Fibroblast of upper back skin (primary cell): ENCODE measurements at places on chromosomes 6 and 20.

GRCh38 chr6:16760516-16761470 lies at the start of gene ATXN1:
TSS of gene ATXN1 (minus strand) at chr6:16761460.
- DNase-seq, result peak; percentile 56

DNA sequence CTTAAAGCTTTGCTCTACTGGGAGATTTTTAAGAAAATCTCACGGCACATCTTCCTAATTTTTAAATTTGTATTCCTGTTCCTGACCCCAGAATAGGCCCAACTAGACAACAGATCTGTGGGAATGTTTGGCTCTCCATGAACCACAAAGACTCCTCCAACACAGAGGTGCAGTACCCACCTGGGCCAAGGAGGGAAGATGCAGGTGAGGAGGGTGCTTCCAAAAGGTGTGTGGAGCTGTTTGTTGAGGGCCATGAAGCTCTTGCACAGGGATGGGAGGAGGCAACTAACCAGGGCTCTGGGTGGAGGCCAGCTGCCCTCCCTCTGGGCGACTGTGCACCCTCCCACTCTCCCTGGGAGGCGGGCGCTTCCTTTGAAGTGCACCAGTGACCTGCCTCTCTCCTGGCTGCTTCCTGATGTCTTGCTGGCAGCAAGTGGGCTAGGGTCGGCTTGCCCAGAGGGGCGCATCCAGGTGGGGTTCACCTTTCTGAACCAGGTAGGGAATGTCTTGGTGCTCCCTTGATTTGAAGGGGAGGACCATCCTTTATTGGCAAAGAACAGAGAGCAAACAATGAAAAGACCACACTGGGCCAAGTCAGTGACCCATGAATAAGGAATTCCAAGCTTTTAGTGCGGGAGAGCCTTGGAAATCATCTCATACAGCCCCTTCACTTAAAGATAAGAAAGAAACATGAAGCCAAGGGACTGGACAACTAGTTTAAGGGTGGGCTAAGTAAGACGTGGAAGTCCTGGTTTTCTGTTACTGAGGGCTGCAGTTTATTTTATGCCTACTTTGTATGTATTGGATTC lies 76.0 kb downstream of the ANKRD6 start:
- DNase-seq, result no peak

DNA sequence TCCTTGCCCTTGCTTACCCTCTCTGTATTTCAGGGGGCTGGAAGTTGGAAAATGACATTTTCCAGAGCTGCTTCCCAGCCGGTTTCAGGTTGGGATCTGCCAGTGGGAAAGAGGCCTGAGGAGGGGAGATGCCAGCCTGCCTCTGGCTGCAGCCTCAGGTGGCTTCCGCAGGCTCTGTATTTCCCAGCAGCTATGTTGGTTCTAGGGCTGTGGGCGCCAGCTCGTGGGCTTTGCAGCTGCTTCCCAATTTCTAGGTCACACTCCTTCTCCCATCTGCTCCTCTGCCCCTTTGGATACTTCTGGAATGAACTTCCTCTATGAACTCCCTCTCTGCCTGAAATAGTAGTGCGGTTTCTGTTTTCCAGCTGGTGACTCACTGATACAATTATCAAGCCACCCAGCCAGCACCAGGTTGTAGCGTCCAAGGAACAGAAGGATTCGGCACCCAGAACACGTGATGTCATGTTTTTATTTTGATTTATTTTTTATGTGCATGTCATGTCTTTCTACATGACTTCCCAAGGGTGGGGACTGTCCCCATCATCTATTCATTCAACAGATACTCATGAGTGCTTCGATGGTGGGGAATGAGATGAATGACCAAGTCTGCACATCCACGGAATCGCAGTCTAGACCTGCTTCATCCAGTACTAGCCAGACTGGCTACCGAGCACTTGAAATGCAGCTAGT lies 38.0 kb downstream of the TGM2 start:
- DNase-seq, result peak; percentile 76

GRCh38 chr20:59825944-59826759 lies 107.3 kb downstream of the SYCP2 start:
- DNase-seq, result no peak

DNA sequence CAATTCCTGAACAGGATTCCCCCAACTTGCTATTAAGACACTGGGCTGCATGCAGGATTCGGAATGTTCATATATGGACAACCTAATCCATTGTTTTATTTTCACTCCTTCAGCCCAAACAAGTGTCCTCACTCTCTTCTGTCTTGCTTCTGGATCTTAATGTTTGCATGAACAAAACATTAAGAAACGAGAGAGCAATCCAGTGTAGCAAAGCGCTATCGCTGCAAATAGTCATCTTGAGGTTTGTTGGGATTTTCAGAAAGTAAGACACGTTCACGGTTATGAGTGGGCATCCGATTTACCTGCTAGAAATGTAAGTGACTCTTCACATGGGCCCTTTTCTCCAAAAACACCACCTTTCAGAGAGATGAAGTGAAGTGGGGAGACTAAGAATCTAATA lies 156.4 kb downstream of the MBOAT1 start:
- DNase-seq, result no peak

- DNase-seq, result no peak
Measured at GRCh38 chr20:15865553-15865952, 707.7 kb downstream of the KIF16B start.

GRCh38 chr6:125640441-125641150 lies 108.8 kb upstream of the HEY2 start:
- DNase-seq, result no peak

DNA sequence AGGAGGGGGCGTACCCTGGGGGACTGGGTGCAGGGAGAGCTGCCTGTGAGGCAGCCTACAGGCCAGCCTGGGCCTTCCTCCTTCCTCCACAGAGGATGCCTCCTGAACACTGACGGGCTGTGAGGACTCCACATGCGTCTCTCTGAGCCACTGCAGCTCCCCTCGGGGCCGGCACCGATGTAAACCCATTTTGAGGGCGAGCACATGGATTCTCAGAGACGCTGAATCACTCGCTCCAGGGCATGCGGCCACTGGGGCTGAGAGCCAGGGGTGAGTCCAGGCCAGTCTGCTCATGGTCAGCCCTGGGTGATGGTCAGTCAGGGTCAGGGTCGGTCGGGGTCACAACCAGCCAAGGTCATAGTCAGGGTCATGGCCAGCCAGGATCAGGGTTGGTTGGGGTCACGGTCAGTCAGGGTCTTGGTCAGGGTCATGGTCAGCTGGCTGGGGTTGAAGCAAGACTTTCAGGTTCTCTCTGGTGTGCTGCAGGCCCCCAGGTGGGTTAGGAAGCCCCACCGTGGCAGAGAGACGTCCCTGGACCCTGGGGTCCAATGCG lies 14.7 kb upstream of the RBBP8NL start:
- no peak for DNase-seq

DNA sequence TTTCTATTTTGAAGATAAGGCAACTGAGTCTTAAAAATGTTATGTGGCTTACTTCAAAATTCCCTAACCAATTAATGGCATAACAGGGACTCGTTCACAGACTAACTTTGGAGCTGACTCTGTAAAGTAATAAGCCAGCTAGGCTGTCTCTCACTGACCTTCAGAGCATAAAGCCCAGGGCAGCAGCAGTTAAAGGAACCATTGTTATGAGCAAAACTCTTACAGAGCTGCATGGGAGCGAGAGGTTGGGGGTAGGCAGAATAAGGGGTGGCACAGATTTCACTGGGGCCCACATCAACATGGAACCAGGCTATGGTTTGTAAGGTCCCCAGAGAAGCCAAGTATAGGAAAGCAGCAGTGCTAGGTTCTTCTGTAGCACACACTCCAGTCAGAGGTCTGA lies 637.8 kb downstream of the RFPL4B start:
- no peak for DNase-seq

- no peak for DNase-seq
Measured at GRCh38 chr6:100457311-100457990, 7.3 kb downstream of the SIM1 start.

DNA sequence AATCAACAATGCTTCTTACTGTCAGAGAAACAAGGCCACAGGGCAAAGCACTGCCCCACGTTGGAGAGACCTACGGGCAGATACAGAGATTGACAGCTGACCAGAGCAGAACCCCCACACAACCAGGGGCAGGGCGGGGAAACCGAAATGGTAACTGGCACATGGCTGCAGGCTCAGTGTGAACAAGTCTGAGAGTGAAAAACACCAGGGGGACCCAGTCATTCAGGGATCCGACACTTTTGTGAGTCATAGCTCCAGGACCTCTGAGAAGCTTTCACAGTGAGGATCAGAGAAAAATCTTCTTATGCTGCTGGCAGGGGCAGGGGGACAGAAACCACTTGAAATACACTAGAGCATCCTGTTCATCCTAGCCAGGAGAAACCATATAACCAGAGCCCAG lies 254.2 kb downstream of the C6orf118 start:
- peak; percentile 24 for DNase-seq
